ENCODE measurements at places on chromosomes 5 and 9.

- DNase-seq: no peak
Observed at GRCh38 chr5:121263456-121263855, 588.2 kb upstream of the FTMT start.

GRCh38 chr5:22076586-22076985 lies 776.6 kb downstream of the CDH12 start:
- DNase-seq: no peak

GRCh38 chr5:139687656-139688055 lies 39.5 kb downstream of the CXXC5 start:
- DNase-seq: no peak

DNA sequence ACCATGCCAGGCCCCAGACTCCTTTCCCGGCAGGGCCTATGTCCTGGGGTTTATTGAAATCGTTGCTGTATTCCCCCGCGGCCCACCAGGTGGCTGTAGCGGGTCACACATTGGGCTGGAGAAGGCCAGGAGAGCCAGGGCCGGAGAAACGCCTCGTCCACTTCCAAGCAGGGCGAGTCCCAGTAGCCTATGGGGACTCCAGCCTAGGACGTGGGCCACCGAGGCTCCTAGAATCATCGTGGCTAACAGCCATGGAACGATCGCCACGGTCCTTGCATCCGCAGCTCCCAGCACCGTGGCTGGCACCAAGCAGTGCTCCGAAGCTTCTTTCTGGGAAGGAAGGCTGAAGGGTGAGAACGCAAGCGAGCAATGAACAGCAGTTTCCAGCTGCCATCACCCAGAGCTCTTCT lies 87.7 kb downstream of the ENTREP1 start:
- no peak for DNase-seq

DNA sequence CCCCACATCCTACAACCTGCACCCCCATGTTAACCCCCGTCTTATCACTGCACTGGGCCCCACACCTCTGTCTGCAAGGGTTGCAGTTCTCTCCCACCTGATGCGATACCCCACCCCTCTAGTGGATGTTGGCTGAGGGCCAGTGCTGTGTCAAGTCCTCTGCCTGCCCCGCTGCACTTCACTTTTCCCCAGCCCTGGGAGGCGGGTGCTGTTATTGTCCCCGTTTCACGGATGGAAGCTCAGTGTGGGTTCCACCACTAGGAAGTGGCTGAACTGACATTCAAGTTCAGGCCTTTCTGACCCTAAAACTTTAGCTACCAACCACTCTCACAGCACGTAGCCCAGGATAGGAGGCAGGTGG lies 3.5 kb downstream of the SNCB start:
- DNase-seq: no peak

DNA sequence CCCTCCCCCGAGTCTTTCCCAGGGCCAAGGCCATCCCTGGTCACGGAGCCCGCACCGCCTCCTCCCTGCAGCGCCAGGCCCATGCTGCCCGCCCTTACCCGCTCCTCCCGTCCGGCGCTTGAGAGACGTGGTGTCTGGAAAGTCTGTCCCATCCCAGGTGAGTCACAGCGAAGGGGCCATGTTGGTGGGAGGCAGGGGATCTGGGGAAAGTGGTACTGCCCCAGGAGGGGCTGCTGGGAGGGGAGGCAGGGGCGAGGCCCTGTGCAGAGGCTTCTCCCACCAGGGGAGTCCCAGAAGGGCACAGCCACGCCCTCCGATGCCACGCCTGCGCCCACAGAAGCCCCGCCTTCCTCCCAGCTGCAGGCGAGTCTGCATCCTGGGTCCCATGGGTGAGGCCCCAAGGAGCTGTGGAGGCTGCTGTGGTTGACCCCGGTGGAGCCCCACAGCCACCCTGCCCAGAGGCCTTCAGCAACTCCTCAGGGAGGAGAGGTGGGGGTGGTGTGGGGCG lies 107.0 kb upstream of the PPP1R26 start:
- no peak for DNase-seq

DNA sequence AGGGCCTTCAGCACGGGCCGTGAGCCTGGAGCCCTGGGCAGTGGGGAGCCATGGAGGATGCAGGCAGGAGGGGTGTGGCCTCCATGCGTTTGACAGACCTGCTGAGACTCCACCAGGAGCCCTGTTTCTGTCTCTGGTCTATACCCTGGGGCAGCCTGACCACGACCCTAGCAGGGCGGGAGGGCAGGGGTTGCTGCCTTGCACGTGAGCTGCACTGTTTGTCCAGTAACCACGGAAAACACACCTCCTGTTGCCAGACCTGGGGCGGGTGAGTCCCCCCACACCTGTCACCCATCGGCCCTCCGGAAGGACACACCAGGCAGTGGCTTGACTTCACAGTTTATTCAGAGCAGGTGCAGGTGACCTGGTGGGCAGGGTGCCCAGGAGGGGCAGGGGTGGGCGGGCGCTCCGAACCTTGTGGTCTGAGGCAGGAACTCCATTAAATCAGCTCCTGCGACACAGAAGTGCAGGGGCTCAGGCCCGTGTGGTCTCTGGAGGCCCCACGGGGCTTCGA lies 3.9 kb downstream of the LCN8 start:
- DNase-seq: no peak

- no peak for DNase-seq
Observed at GRCh38 chr9:130664251-130665028, at the start of gene PRDM12. PRDM12 (plus strand) TSS chr9:130664594; CDS start chr9:130664654, 60 bp downstream.

DNA sequence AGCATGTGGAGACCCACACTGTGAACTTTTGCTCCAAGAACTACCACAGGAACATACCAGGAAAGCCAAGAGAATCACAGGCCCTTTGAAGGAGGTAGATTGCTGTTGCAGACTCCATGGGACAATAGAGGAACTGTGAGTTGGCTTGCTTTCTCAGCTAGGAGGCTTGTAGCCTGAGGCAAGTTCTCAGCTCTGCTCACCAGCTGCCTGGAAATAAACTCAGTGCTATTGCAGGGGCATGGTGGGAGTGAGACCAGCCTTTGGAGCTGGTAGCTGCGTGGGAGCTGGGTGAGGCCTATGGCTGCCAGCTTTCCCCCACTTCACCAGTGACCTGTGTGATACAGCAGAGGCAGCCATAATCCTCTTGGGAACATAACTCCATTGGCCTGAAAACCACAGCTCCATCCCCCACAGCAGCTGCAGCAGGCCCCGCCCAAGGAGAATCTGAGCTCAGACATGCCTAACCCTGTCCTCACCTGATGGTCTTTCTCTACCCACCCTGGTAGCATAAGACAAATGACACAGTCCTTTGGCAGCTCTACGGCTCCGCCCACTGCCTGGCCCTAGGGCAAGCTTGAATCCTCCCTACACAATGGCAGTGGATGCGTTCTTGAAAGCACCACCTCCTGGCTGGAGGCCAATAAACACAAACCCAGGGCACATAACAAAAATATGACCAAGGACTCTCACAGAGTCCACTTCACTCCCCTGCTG lies 389.5 kb downstream of the KIF4B start:
- DNase-seq: no peak

GRCh38 chr9:71793386-71794105 lies 25.2 kb upstream of the CEMIP2 start:
- no peak for DNase-seq

DNA sequence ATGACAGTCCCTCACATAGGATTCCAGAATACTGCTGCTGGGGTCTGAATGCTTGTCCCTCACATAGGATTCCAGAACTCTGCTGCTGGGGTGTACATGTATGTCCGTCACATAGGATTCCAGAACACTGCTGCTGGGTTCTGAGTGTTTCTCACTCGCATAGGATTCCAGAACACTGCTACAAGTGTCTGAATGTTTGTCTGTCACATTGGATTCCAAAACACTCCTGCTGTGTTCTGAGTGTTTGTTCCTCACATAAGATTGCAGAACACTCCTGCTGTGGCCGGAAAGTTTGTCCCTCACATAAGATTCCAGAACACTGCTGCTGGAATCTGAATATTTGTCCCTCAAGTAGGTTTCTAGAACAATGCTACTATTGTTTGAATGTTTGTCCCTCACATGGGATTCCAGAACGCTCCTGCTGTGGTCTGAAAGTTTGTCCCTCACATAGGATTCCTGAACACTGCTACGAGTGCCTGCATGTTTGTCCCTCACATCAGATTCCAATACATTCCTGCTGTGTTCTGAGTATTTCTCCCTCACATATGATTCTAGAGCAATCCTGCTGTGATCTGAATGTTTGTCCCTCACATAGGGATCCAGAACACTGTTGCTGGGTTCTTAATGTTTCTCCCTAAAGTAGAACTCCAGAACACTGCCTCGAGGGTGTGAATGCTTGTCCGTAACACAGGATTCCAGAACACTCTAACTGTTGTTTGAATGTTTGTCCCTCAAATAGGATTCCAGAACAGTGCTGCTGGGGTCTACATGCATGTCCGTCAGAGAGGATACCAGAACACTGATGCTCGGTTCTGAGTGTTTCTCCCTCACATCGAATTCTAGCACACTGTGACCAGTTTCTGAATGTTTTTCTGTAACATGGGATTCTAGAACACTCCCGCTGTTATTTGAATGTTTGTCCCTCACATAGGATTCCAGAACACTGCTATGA lies 200.4 kb downstream of the FOXD4L6 start:
- no peak for DNase-seq

DNA sequence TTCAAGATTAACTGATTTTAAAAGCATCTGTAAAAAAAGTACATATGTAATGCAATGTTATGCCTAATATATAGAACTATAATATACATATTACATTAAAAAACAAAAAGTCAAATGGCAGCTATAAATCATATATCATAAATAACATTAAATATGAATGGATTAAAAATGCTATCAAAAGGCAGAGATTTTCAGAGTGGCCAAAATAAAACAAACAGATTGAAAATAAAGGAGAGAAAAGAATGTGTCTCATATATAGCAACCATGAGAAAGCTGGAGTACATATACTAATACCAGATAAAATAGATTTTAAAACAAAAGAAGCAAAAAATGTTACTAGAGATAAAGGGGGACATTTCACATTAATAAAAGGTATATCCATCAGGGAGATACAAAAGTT lies 38.5 kb downstream of the S1PR3 start:
- no peak for DNase-seq
